Sciatic nerve (tissue), 2 donors: ENCODE measurements at places on chromosomes 3 and 15.

DNA sequence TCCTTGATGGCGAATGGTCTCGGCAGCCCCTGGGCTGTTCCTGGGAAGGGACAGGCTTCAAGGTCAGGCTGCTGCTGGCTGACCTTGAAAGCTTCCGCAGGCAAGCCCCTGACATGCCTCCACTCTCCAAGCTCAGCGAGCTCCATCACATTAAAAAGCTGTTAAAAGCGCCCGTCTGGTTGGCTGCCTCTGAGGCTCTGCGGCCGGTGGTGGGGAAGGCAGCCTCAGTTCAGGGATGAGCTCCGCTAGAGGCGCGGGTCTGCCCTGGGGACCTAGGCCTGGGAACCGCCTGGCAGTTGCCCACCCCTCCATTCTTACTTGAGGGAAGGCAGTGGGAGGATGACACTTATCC, 103.8 kb downstream of the LINGO1 start:
- peak; percentile 54 for DNase-seq

DNA sequence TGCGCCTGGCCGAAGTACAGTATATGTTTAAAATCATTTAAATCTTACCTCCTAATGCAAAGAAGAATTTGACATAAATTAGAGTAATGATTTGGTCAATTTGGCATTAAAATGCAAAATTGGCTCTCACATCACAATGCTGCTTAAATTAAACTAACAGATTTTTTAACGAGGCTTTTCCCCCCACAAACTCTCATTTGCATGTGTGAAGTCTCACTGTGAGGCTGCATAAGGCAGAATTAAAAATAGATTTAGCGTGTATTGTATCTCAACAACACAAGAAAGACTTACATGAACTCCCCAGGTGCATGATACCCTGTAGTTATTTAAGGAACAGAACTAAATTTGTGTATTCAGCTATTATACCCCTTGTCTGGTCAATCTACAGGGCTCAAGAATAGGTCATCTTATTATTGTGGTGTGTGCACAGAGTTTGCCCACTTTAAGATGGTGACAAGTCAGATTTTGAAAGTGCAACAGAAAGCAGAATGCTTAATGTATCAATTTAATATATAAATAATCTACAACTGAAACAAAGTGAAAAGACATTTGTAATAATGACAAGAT, 897.9 kb downstream of the EPHA3 start:
- DNase-seq, result no peak

DNA sequence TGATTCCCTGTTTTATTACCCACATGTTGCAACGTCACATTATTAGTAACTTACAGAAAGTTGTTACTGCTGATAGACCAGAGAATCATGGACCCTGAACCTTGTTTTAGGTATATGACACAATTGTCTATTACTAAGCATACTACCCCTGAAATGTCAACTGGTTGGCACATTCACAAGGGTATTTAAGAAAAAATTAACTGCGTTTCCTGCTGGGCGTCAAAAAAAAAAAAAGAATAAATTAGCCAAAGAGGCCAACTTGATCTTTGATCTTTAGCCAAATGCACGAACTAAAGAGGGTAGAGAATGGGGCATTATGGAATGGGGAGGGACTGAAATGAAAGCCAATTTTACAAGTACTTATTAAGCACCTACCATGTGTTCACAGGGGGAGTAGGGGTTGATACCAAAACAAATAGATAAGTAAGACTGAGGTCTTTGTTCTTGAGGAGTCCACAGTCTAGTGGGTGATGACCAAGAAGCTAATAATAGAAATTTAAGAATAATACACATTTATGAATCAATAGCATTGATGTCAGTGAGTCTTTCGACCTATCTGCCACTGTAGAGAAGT, 17.8 kb upstream of the MUC13 start:
- DNase-seq, result no peak

DNA sequence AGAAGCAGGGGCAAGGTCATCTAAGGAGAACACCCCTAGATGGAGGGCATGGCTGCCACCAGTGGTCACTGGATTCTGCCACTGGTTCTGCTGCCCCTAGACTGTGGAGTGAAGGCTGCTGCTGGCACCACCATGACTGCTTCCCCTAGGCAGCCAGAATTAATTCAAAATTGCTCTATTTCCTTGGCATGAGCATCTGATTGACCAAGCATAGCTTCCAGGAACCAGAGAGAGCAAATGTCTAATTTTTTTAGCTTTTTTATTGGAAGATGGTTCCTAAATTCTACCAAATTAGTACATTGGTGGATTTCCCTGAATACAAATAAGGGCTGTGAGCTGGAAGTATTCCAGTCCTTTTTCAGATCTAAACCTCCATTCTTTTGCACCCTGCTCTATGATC, 270.2 kb upstream of the GBE1 start:
- DNase-seq, result no peak

- DNase-seq, result peak; percentile 40
Measured at GRCh38 chr3:42685363-42685881, at the start of gene KLHL40. Gene KLHL40, plus strand, starts transcription at chr3:42685537. Its CDS starts 82 bp downstream, at chr3:42685619.

DNA sequence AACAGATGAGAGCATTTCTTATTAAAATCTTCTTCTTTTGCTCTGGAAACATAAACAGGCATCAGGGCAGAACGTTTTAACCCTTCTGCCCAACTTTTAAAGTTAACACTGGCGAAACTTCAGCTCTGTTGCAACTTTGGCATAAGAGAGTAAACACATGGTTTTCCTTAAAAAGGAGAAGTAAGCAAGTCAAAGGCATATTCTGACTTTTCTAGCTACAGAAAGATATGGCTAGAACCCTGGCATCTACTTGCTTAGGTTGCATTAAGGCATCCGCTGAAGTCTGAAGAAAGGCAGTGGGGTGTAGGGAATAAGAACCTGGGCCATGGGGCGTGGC, 13.3 kb upstream of the IL16 start:
- no peak for DNase-seq

GRCh38 chr15:63188926-63189871, at the start of gene RAB8B:
Gene RAB8B, plus strand, starts transcription at chr15:63189606. Its CDS starts 19 bp downstream, at chr15:63189625.
- DNase-seq, result peak; percentile 99

GRCh38 chr3:158711886-158712285, 20.4 kb downstream of the RARRES1 start:
- no peak for DNase-seq

- DNase-seq, result no peak
Measured at GRCh38 chr3:101685870-101686307, 629 bp downstream of the RPL24 start.

GRCh38 chr3:179788996-179789395, 136.2 kb downstream of the USP13 start:
- DNase-seq, result no peak

GRCh38 chr3:11140030-11140712, 14.1 kb upstream of the HRH1 start:
- peak; percentile 75 for DNase-seq

DNA sequence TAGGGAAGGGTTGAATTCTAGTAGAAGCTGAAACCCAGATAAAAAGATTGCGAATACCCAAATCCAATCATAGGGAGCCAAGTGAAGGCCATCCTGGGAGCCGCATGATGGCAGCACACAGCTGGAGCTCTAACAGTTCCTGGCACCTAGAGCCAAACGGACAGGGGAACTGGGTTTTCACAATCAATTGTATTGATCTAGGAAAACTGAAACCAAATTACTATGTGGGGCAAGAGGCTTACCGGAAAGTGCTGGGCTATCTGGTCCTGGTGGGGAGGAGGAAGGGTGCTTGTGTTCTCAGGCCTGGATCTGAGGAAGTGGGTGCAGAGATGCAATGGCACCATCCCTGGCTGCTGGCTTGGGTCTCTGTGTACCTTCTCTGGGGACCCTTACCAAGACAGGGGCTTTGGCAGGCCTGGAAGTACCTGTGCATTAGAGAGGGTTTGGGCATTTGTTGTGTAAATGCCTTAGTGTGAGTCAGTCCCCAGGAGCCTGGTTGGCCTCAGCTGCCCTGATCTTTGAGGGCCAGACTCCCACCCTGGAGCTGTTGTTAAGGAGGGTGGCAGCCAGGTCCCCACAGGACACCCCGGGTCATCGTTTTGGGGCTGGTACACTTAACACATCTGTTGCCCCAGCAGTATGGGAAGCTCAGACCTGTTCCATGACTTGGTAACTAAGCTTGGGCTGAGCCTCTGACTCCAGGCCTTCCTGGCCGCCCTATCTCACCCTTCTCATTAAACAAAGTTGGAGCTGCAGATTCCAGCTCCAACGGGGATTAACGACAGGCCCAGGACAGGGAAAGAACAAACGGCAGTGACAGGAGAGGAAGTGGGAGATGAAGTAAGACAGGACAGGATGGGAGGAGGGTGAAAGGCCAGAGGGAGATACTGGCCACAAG, 8.9 kb upstream of the FURIN start:
- no peak for DNase-seq

- no peak for DNase-seq
Measured at GRCh38 chr15:74259292-74259648, 23.1 kb downstream of the CCDC33 start.

DNA sequence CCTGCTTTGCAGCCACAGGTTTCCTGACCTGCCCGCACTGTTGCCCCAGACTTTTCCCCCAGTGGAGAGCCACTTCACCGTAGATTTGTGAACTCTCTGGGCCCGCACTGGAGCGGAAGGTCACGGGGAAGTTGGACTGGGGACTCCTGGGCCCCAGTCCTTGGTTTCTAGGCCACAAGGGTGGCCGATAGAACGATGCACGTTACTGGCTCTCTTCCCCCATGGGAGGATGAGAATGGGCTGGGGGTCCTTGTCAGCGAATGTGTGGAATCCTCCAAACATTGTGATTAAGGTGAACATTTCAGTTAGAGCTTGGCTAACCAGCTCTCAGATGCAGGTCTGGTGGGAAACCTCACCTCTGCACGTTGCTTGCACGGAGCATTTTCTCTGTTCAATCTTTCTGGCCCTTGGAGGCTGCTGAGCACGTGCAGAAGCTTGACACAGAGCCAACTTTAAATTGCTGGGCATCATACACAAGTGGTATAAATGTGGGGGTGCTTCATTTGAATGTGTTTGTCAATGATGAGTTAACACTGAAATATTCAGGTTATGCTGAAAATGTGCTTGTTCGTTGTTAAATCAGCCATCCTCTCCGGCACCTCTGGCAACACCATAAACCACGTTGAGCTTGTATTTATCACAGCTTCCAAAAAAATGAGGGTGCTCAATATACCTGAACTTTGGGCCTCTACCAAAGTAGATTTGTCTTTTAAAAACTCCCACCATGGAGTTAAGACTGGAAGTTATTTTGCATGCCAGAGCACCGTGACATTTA, 976 bp downstream of the DIS3L start:
- DNase-seq, result no peak

DNA sequence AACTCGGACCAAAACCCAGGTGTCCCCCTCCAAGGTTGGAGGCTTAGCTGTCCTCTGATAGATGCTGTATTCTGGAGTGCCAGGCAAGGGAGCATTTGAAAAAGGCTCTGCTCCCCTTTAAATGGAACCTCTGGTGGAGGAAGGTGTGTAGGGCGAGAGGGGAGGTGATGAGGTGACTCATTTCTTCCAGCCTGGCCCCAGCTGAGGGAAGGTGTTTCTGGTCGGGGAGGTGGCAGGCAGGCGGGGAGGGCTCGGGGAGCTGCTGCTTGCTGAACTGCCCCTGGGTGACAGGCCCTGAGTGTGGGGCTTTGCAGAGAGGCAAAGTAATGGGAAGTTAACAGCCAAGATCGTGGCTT, 18.8 kb downstream of the PSTPIP1 start:
- no peak for DNase-seq
